ENCODE measurements at places on chromosomes 16 and 17.

GRCh38 chr17:20226814-20227482, 217.8 kb downstream of the SPECC1 start:
- peak; percentile 94 for DNase-seq

DNA sequence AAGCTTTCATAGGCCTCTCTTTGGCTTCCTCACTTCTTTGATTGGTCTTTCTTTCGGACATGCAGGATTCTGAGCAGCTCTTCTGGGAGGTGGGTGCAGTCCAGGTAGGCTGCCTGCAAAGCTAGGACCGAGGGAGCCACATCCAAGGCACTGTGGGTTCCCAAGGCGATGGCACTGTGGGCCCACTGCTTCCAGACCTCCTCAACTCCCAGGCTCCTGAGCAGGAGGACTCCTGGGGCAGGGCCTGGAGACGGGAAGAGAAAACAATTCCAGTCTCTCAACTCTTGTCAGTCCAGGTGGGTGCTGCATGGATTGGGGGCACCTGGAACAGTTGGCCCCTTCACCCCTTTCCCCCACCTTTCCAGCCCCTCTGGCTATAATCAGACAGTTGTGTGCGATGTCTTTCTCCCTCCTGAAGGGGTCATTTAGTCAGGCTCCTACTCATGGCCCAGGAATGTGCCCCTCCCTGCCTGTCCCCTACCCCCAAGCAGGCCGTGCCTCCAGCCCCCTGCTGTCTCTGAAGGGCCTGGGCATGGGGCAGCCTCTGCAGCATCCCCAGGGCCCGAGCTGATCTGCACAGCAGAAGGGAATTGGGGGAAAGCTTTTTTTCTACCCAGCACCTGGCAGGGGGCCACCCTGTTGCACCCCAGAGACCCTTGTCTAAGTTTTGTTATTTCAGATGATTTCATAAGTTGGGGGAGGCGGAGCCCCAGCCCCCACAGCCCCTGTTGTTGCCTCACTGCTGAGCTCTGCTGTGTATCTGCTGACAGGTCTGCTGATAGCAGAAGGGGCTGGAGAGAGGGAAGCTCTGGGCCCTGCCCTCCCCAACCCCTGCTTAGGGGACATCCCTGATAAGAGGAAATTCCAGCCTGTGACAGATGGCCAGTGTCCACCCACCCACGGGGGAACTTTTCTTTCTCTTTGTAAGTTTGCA, 330.3 kb downstream of the SEC14L1 start:
- peak; percentile 98 for DNase-seq

DNA sequence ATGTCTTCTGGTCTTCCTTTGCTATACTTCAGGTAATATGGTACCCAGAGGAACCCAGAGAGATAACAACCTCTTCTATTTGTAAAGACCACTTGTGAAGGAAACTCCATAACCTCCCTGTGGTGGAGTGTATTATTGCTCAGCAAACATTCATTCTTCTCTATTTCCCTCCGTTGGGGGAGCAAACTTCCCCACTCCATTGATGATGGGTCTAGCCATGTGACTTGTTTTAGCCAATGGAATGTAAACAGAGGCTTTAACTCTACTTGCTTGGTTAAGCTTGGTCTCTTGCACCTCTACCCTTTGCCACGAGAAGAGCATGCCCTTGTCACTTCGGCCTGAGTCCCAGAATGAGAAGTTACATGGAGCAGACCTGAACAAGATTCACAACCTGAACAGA, 30.0 kb upstream of the SKAP1 start:
- no peak for DNase-seq

- DNase-seq: no peak
These were observed 236.7 kb upstream of the TOX3 start for GRCh38 chr16:52783616-52784015.

DNA sequence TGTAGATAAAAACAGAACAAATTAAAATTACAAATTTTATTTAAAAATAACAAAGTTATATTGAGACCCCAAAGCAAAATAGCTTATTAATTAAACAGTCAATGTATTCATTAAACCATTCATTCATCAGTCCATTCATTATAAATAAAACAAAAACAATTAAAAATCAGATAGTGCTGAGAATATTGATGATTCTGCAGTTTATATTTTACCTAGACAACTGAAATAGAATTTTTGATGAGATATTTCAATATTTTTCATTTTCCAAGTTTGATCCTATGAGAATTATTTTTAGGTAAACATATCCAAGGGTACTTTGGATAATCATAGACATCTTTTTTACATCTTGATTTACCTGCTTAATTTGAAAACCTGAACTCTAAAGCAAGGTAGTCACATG, 15.2 kb upstream of the NETO2 start:
- no peak for DNase-seq

GRCh38 chr16:30609002-30609925, 925 bp downstream of the ZNF689 start:
- DNase-seq: peak; percentile 68

GRCh38 chr16:12688951-12689850, 114.5 kb downstream of the CPPED1 start:
- DNase-seq: no peak

DNA sequence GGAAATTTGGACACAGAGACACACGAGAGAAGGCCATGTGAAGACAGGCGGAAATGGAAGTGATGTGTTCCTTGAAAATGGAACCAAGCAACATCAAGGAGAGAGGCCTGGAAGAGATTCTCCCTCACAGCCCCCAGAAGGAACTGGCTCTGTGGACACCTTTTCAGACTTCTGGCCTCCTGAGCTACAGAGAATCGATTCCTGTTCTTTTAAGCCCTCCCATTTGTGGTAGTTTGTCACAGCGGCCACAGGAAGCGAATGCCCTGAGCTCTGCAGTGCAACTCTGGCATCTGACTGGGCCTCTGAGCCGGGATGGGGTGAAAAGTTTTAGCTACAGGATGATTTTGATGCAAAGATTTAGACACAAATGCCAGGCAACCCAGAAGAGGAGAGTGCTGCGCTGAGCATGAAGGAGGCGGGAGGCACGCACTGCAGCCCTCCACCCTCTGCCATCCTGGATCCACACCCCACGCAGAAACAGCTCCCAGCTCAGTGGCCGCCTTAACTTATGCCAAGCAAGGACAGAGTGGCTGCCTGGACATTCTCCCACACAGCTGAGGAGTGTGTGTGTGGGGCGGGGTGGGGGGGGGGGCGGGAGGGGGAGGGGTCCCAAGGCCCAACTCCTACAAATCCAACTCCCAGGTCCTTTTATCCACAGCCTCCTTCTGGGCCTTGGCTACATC, 2.2 kb downstream of the TIMP2 start:
- peak; percentile 56 for DNase-seq

GRCh38 chr16:71919035-71919434, 23.7 kb downstream of the IST1 start:
- no peak for DNase-seq

DNA sequence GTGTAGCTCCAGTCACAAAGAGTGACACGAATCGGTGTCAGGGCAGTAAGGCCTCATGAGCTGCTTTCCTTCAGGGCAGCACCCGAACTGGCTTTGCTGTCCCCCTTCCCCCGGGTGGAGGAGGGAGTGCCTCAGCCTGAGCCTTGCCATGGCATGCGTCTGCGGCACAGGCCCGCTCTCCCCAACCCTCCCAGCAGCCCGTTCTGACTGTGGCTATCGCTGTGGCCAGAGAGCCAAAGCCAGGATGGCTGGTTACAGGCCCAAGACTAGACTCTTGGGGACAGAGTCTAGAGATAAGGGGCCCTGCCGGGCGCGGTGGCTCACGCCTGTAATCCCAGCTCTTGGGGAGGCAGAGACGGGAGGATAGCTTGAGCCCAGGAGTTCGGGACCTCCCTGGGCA, 25.9 kb downstream of the CLUH start:
- peak; percentile 65 for DNase-seq

- DNase-seq: peak; percentile 55
These were observed 144.1 kb downstream of the RAB11FIP4 start for GRCh38 chr17:31535581-31535981.

DNA sequence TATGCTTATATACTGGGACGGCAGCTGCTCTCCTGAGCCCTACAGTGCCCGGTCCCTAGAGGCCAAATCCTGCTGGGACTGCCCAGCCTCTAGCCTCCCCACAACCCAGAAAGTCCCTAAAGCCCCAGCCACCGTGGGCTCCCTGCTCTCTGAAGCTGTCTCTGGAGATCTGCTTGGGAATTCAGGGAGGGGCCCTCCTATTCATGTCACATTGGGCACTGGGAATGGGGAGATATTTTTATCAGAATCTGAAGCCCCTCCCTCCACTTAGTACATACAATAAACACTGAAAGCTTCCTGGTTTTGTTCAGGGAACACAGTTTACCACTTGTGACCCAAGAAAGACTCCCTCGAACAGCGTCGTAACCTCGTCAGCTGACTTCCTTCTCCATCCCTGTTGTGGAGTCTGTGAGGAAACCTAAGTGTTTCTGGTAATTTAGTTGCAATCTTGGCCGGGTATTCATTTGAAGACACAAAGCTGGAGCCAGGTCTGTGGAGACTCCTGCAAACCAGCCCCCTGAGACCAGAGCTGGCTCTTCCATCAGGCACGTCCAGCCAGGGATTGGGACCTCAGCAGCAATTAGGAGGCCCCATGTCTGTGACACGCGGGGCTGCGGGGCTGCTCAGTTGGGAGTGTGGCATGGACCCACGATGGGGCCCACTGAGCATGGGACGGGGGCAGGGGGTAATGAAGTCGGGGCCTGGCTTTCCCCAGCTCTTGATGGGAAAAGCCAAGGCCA, 38.5 kb downstream of the PGS1 start:
- DNase-seq: no peak

- no peak for DNase-seq
These were observed 275.5 kb upstream of the N4BP1 start for GRCh38 chr16:48885471-48885870.

- no peak for DNase-seq
These were observed 16.8 kb downstream of the TCF25 start for GRCh38 chr16:89890200-89890599.

DNA sequence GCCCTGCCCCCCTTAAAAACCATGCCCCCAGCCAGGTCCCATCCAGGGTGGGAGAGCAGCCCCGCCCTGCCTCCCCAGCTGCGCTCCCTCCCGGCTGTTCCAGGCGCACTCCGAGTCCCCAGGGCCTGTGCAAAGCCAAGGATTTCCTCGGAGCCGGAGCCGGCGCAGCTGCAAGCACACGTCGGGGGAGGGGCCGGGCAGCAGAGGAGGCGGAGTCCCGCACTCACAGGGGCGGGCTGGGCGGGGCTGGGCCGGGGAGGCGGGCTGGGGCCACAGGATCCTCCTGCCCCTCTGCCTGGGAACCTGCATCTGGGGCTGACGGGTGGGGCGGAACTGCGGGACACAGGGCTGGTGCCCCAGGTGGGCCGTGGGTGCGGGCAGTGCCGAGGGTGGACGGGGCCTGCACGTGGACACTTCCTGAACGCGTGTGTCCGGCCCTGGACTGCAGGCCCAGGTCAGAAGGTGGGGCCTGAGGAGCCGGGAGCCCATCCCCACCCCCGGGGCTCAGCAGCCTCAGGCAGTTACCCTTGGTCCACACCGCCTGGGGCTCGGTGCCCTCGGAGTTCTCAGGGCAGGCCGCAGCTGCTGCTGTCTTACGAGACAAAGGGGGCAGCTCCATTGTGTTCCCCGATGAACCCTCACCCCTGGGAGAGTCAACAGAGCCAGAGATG, 24.0 kb upstream of the SSTR5 start:
- peak; percentile 87 for DNase-seq

DNA sequence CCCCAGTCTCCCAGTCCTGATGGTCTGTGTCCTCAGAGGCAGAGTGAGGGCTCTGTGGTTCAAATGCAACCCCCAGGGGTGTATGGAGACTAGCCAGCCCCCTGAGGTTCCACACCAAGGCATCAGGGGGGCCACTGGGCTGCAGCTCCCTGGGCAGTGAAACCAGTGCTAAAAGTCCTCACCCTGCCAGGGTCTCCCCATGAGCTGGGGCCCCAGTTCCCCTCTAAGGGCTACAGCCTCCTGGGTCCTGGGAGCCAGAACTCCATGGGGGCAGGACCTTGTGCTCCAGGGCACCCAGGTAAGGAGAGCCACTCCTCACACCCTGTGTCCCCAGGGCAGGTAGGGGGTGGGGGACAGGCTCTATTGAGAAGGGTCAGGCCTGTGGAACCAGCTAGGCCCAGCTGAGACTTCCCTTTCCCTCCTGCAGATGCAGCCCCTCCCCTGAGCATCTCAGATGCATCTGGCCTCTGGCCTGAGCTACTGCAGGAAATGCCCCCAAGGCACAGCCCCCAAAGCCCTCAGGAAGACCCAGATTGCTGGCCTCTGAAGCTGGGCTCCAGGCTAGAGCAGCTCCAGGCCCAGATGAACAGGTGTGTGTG, 6.4 kb upstream of the DCAF7 start:
- no peak for DNase-seq

DNA sequence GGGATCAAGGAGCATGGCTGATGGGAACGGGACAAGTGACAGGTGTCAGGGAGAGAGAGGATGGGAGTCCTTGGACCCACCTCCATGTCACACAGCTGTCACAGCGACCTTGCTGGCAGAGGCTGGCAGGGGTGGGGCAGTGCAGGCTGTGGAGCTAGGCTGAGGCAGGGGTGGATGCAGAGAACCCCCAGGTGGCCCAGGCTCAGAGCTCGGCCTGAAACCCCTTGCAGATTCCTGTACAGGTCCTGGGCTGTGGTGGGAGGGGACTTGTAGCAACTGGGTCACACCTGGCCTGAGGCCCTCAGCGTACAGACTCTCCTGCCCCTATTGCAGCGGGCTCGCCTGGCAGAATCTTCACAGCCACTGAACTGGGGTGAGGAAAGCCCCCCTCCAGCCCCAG, 174.1 kb downstream of the NTN1 start:
- no peak for DNase-seq
